HCT116 (cell line): ENCODE measurements at places on chromosomes 1 and 21. TPM values are rescaled to one million over a fixed set of nuclear protein-coding genes. Genes with fewer than 3 reads are reported as not detected.

Gene KRTAP20-2
- not detected for total RNA-seq

Gene MFSD2A
- total RNA-seq = 8.0 TPM

Gene SEMA4A
- total RNA-seq = 0.39 TPM

Gene CLCA1
- total RNA-seq = 0.12 TPM

Gene HENMT1
- not detected for total RNA-seq

Gene NOS1AP
- total RNA-seq = 5.3 TPM

Gene SERPINC1
- 0.61 TPM for total RNA-seq

Gene ERRFI1
- total RNA-seq = 777 TPM

Gene RIMKLA
- 4.9 TPM for total RNA-seq

Gene S100A14
- 252 TPM for total RNA-seq

DNA sequence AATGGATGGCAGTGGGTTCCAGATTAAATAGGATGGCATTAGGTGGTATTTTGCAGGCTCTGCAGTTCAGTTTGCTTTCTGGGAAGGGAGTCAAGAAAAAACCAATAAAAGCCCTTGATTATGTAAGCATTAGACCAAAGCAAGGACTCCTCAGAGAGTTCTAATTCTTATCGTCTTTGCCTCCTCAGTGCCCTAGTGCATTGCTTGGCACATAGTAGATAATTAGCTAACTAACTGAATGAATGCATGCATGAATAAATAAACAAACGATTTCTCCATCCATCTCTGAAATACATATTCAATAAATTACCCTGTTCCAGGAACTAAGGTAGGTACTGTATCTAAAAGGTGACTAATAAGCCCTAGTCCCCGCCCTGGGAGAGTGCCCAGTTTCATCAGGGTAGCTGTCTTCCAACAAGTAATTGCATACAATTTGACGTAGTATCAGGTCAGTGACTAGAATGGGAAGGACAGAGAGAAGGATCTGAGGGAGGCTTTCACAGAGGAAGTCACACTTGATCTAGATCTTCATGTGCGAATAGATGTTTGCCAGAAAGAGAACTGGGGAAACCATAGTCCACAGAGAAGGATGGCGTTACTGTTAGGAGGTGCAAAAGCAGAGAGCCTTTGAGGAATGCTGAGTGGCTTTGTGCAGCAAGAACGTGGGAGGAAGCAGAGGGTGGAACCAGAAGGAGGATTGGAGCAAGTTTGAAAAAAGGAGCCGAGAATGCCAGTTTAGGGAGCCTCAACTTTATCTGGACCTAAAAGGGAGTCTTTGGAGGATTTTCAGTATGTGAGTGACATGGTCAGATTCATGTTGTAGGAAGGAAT lies 111.4 kb downstream of the TBX19 start:
- DNase-seq = no peak
- no peaks in the 10 kb centered on the region for H3K36me3 ChIP-seq
- H3K27ac ChIP-seq = peak overlapping the region; percentile 52
- peaks cover 51% of the 10 kb centered on the region for H3K4me1 ChIP-seq
- H3K4me3 ChIP-seq = no peak overlapping the region

GRCh38 chr1:108560189-108560873 lies 431 bp downstream of the EEIG2 start:
- no peaks in the 10 kb centered on the region for H3K36me3 ChIP-seq
- H3K4me1 ChIP-seq = peaks cover 23% of the 10 kb centered on the region
- peak overlapping the region; percentile 48; the same call in 1 of the 2 replicates for H3K27ac ChIP-seq
- peak; percentile 6 for DNase-seq

DNA sequence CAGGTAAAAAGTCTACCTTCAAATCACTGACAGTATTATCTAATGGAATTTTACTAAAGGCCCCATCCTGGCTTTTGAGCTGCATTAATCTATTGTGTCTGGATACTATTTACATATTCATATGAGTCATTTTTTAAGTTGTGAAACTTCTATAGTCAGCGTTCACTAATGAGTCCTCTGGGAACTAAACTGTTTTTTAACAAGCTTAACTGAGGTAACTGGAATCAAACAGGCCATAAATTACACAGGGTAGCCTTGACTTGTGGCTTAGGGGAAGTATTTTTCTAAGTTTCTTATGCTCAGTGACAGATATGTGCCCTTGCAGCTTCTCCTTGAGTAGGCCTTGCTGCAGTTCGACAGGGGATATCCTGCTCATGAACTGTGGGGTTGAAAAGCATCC lies 68.8 kb downstream of the JMJD4 start:
- H3K36me3 ChIP-seq = 0 out of 2 replicates have a peak, but pooled peaks cover 4% of the 10 kb centered on the region
- no peak overlapping the region for H3K27ac ChIP-seq
- DNase-seq = no peak
- H3K27me3 ChIP-seq = no peaks in the 10 kb centered on the region
- no peak overlapping the region for H3K4me3 ChIP-seq
- H3K4me1 ChIP-seq = no peaks in the 10 kb centered on the region

DNA sequence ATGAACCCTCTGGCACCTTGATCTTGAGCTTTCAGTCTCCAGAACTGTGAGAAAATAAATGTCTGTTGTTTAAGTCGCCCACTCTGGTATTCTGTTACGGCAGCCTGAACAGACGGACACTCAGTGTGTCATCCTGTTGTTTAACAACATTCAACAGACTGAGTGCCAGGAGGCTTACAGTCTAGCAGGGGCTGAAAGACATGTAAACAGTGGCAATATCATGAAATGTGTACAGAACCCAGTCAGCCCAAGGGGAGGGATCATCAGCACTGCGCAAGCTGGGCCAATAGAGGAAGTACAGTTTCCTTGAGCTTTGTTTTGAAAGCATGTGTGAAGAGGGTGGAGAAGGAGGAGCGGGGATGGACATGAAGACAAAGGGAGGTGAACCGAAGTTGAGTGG lies 13.6 kb downstream of the DIP2A start:
- no peaks in the 10 kb centered on the region for H3K27me3 ChIP-seq
- no peak overlapping the region for H3K4me3 ChIP-seq
- H3K36me3 ChIP-seq = no peaks in the 10 kb centered on the region

DNA sequence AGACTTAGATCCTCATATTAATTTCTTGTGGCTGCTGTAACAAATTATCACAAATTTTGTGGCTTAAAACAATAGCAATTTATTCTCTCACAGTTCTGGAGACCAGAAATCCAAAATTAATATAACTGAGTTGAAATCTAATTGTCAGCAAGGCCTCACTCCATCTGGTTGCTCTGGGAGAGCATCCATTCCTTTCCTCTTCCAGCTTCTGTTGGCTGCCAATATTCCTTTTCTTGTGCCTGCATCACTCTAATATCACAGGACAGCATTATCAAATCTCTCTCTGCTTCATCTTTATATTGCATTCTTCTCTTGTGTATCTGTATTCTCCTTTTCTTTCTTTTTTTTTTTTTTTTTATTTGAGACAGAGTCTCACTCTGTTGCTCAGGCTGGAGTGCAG lies 9.3 kb downstream of the SLC35A3 start:
- H3K4me1 ChIP-seq = peaks cover 2% of the 10 kb centered on the region; the same call in 1 of the 2 replicates
- no peak for DNase-seq
- no peaks in the 10 kb centered on the region for H3K36me3 ChIP-seq
- no peaks in the 10 kb centered on the region for H3K27me3 ChIP-seq
- no peak overlapping the region for H3K27ac ChIP-seq
- H3K4me3 ChIP-seq = no peak overlapping the region

- no peak for DNase-seq
- H3K27me3 ChIP-seq = no peaks in the 10 kb centered on the region
- H3K4me1 ChIP-seq = no peaks in the 10 kb centered on the region
- no peak overlapping the region for H3K4me3 ChIP-seq
Measured at GRCh38 chr1:24656046-24656445, 12.9 kb downstream of the SRRM1 start.

DNA sequence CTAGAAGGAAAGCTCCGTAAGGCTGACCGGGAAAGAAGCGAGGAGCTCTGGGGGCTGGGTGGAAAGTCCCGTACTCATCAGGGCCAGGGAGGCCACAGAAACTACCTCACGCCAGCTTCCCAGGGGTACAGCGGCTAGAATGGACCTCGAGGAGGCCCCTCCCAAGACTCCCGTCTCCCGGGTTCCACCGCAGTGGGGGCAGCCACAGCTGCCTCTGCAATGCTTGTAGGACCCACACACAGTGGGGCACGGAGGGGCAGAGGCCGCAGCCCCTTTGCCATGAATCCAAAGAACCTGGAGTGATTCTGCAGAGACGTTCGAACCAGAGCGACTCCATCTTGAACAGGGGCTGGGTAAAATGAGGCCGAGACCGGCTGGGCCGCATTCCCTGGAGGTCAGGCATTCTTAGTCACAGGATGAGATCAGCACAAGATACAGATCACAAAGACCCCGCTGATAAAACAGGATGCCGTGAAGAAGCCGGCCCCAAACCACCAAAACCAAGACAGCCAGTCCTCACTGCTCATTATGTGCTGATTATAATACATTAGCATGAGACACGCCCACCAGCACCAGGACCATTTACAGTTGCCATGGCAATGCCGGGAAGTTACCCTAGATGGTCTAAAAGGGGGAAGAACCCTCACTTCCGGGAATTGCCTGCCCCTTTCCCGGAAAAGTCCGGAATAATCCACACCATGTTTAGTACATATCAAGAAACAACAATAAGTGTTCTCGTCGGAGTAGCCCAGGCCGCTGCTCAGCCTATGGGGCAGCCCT lies 1.6 kb upstream of the ANKRD65 start:
- H3K27me3 ChIP-seq = no peaks in the 10 kb centered on the region
- no peak for DNase-seq
- H3K27ac ChIP-seq = peak overlapping the region; percentile 40; the same call in 1 of the 2 replicates
- peaks cover 21% of the 10 kb centered on the region for H3K4me1 ChIP-seq

DNA sequence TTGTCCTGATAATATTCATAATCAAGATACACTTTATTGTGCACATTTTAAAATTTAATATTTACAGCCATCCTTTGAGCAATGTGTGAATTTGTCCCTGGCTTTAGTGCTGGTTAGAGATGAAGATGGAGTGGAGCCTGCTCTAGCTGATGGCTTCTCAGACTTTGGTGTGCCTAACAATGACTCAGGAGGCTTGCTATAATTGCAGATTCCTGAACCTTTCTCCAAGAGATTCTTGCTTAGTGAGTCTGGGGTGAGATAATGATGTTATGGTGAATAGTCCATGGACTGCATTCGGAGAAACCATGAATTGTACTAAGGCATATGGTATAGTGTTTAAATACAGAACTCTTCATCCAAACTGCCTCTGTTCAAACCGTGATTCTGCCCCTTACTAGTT lies 307.1 kb downstream of the PAPPA2 start:
- no peak overlapping the region for H3K27ac ChIP-seq
- H3K4me3 ChIP-seq = no peak overlapping the region
- DNase-seq = no peak
- H3K4me1 ChIP-seq = no peaks in the 10 kb centered on the region
- peaks cover 31% of the 10 kb centered on the region for H3K27me3 ChIP-seq
- H3K36me3 ChIP-seq = no peaks in the 10 kb centered on the region

- H3K27ac ChIP-seq = no peak overlapping the region
- no peak for DNase-seq
- no peaks in the 10 kb centered on the region for H3K36me3 ChIP-seq
Measured at GRCh38 chr1:182357913-182358312, 33.7 kb downstream of the GLUL start.

GRCh38 chr1:221045842-221046831 lies 166.9 kb downstream of the HLX start:
- no peak overlapping the region for H3K27ac ChIP-seq
- no peak for DNase-seq
- no peak overlapping the region for H3K4me3 ChIP-seq
- no peaks in the 10 kb centered on the region for H3K27me3 ChIP-seq
- H3K36me3 ChIP-seq = no peaks in the 10 kb centered on the region
- H3K4me1 ChIP-seq = no peaks in the 10 kb centered on the region

DNA sequence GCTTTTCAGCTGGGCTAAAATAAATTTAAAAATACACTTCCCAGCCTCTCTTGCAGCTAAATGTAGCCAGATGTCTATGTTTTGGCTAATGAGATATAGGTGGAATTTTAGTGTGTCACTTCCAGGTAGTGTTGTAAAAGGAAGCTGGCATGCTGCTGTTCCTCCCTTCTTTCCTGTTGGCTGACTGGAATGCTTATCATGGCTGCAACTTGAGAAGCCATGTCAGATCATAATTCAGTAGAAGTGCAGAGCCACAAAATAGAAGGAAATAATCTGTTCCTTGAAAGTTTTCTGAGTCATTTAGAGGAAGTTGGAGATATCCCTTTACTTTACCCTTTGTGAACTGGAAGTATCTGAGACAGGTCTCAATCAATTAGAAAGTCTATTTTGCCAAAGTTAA lies 10.9 kb upstream of the RBM15 start:
- H3K27me3 ChIP-seq = no peaks in the 10 kb centered on the region
- no peak for DNase-seq
- no peaks in the 10 kb centered on the region for H3K36me3 ChIP-seq
- H3K4me1 ChIP-seq = peaks cover 26% of the 10 kb centered on the region
- H3K27ac ChIP-seq = no peak overlapping the region

GRCh38 chr1:70288166-70288565 lies 66.4 kb downstream of the ANKRD13C start:
- no peaks in the 10 kb centered on the region for H3K36me3 ChIP-seq
- no peaks in the 10 kb centered on the region for H3K4me1 ChIP-seq
- no peaks in the 10 kb centered on the region for H3K27me3 ChIP-seq

DNA sequence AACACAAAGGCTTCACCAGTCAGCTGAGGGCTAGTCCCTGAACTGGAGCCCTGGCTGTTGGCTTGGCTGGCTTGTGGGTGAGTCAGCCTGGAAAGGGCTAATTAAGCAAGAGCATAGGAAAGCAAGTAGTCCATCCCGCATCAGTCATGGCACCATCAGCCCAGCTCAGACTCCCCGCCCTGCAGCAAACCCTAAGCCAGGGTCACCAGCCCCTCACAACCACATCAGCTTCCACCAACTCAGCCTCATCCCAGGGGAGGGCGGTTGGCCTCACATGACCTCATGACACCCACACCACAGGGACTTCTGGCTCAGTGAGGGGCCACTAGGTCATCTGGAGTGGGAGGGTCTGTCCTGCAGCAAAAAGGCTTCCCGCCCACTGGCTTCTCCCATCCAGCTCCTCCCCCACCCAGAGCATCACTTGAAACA lies 7.0 kb upstream of the SPATC1L start:
- H3K4me1 ChIP-seq = peaks cover 14% of the 10 kb centered on the region
- DNase-seq = no peak
- H3K27ac ChIP-seq = no peak overlapping the region
- no peaks in the 10 kb centered on the region for H3K36me3 ChIP-seq
- no peaks in the 10 kb centered on the region for H3K27me3 ChIP-seq

GRCh38 chr1:214312530-214313051 lies 31.6 kb downstream of the SMYD2 start:
- H3K27me3 ChIP-seq = no peaks in the 10 kb centered on the region
- H3K36me3 ChIP-seq = no peaks in the 10 kb centered on the region
- H3K27ac ChIP-seq = no peak overlapping the region
- H3K4me1 ChIP-seq = no peaks in the 10 kb centered on the region
